ENCODE measurements at places on chromosomes 1 and 21. TPM values are rescaled to one million over a fixed set of nuclear protein-coding genes. Genes with fewer than 3 reads are reported as not detected.

DNA sequence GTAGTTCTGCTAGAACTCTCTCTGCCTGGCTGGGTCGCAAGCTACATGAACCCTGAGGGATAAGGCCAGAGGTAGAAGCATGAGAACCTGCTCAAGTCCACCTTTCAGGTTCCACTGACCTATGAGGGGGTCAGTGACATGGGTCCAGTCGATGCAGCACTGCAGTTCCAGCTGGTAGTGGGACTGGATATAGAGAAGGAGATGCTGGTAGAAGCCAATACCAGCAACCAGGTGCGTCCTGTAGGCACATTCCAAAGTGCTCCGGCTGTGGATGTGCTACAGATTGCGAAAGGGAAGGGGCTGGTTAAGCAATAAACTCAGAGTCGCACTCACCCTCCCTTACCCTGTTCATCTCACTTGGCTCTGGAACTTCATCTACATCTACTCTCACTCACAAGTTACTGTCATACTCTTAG lies 5.7 kb downstream of the SMG5 start:
- H3K27ac ChIP-seq, result no peak overlapping the region
- no peak overlapping the region for H3K4me3 ChIP-seq
- peaks cover 73% of the 10 kb centered on the region for H3K36me3 ChIP-seq
- no peaks in the 10 kb centered on the region for H3K27me3 ChIP-seq

GRCh38 chr1:61397935-61398334 lies 315.6 kb downstream of the NFIA start:
- no peak for DNase-seq
- no peaks in the 10 kb centered on the region for H3K27me3 ChIP-seq
- H3K4me1 ChIP-seq, result no peaks in the 10 kb centered on the region
- no peak overlapping the region for H3K4me3 ChIP-seq
- H3K36me3 ChIP-seq, result no peaks in the 10 kb centered on the region
- peak overlapping the region; percentile 9 for H3K27ac ChIP-seq

- H3K4me1 ChIP-seq, result no peaks in the 10 kb centered on the region
- no peak overlapping the region for H3K4me3 ChIP-seq
- H3K36me3 ChIP-seq, result no peaks in the 10 kb centered on the region
- DNase-seq, result no peak
These were observed 255.3 kb downstream of the FOXD2 start for GRCh38 chr1:47693115-47693514.

GRCh38 chr1:76679534-76680152 lies 187.6 kb upstream of the ST6GALNAC5 start:
- no peaks in the 10 kb centered on the region for H3K36me3 ChIP-seq
- H3K27me3 ChIP-seq, result no peaks in the 10 kb centered on the region
- no peak overlapping the region for H3K4me3 ChIP-seq

GRCh38 chr1:30758785-30759380 lies 1.3 kb upstream of the LAPTM5 start:
- H3K36me3 ChIP-seq, result no peaks in the 10 kb centered on the region
- H3K4me1 ChIP-seq, result peaks cover 28% of the 10 kb centered on the region
- no peak overlapping the region for H3K4me3 ChIP-seq

GRCh38 chr1:15559189-15559810 lies 25.6 kb downstream of the AGMAT start:
- H3K4me1 ChIP-seq, result no peaks in the 10 kb centered on the region
- no peak overlapping the region for H3K27ac ChIP-seq
- no peaks in the 10 kb centered on the region for H3K27me3 ChIP-seq
- no peak overlapping the region for H3K4me3 ChIP-seq
- H3K36me3 ChIP-seq, result peaks cover 55% of the 10 kb centered on the region

- DNase-seq, result no peak
- H3K4me3 ChIP-seq, result no peak overlapping the region
- H3K4me1 ChIP-seq, result no peaks in the 10 kb centered on the region
These were observed 111.6 kb downstream of the MATN1 start for GRCh38 chr1:30611741-30612309.

DNA sequence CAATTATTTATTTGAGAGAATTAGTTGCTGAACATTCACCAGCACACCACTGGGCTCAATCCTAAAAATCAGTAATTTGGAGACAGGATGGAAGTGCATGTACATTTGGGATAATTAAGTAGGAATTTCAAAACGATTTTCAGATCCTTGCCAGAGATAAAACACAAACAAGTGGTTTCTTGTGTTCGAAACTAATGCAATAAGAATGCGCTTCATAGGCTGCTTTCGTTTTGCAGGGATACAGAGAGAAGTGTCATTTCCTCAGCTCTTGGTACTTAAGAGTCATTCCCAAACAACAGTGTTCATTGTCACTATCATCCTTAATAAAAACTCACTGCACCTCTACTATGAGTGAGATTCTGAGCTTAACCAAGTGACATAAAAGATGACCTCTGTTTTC lies 20.6 kb upstream of the USP24 start:
- H3K27me3 ChIP-seq, result no peaks in the 10 kb centered on the region
- H3K4me1 ChIP-seq, result no peaks in the 10 kb centered on the region
- H3K4me3 ChIP-seq, result no peak overlapping the region
- no peak for DNase-seq

GRCh38 chr1:81700728-81701470 lies 99.8 kb upstream of the ADGRL2 start:
- no peak overlapping the region for H3K4me3 ChIP-seq
- H3K36me3 ChIP-seq, result no peaks in the 10 kb centered on the region
- no peak overlapping the region for H3K27ac ChIP-seq
- no peak for DNase-seq
- H3K4me1 ChIP-seq, result no peaks in the 10 kb centered on the region
- H3K27me3 ChIP-seq, result no peaks in the 10 kb centered on the region

- no peak overlapping the region for H3K27ac ChIP-seq
- no peaks in the 10 kb centered on the region for H3K4me1 ChIP-seq
- H3K27me3 ChIP-seq, result no peaks in the 10 kb centered on the region
- no peak for DNase-seq
- no peaks in the 10 kb centered on the region for H3K36me3 ChIP-seq
These were observed 15.1 kb upstream of the AIM2 start for GRCh38 chr1:159091607-159092031.

GRCh38 chr1:180643693-180644092 lies 11.9 kb downstream of the XPR1 start:
- no peaks in the 10 kb centered on the region for H3K4me1 ChIP-seq
- H3K36me3 ChIP-seq, result no peaks in the 10 kb centered on the region
- H3K4me3 ChIP-seq, result no peak overlapping the region
- H3K27ac ChIP-seq, result no peak overlapping the region

DNA sequence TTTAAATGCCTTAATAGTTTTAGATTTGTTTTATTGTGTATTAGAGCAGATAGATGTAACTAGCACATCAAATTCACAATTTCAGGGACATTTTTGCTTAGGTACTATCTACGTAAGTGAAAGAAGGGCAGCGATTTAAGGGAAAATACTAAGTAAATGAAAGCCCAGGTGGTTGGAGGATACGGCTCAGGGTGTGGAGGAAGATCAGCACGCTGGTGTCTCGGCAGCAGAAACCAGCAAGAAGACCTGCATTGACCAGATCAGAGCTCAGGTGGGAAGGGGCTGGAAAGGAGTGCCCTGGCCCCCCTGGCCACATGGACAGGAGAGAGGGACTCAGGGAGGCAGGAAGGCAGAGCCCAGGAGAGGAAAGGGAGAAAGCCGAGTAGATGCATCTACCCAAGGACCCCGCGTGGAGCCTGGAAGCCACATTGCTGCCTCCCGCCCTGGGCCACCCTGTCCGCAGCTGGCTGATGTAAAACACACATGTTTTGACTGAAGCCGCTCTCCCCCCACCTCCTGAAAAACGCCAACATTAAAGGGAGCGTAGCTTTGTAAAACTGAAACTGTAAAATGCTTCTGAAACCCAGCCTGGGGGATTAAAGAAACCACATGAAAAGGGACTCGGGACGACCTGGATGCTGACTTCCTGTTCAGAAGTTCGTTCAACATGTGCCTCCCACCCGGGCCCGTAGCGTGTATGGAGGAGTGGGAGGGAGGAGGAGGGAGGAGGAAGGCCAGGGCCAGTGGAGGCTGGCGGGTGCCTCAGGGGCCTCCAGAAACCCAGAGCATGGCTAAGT lies 72.6 kb upstream of the TARDBP start:
- peaks cover 43% of the 10 kb centered on the region for H3K4me1 ChIP-seq
- H3K36me3 ChIP-seq, result no peaks in the 10 kb centered on the region
- H3K4me3 ChIP-seq, result no peak overlapping the region
- H3K27me3 ChIP-seq, result peaks cover 29% of the 10 kb centered on the region

DNA sequence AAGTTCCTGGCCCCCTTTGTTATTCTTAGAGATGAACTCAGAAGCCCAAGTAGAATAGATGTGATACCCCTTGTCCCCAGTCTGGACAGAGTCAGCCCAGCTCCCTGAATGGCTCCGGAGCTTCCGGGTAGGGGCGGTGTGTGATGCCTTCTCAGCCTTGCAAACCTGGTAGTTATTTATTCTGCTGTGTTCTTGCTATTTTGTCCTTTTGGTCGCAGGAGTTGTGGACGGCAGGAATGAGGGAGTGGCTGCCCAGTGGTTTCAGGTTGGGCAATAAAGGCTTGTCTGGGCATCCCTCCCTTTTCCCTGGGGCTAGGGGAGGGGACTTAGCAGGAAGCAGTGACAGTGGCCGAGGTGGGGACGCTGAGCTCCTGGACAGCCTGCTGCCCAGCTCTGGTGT lies 2.8 kb downstream of the PTPRU start:
- H3K4me1 ChIP-seq, result peaks cover 31% of the 10 kb centered on the region
- no peaks in the 10 kb centered on the region for H3K36me3 ChIP-seq
- no peaks in the 10 kb centered on the region for H3K27me3 ChIP-seq
- H3K4me3 ChIP-seq, result no peak overlapping the region
- peak; percentile 70 for DNase-seq

- no peak for DNase-seq
- H3K27me3 ChIP-seq, result no peaks in the 10 kb centered on the region
- H3K4me3 ChIP-seq, result no peak overlapping the region
- H3K27ac ChIP-seq, result peak overlapping the region; percentile 90
- H3K36me3 ChIP-seq, result no peaks in the 10 kb centered on the region
These were observed 1.7 kb upstream of the C1orf116 start for GRCh38 chr1:207034208-207034607.

- no peaks in the 10 kb centered on the region for H3K27me3 ChIP-seq
- peak overlapping the region; percentile 37 for H3K27ac ChIP-seq
- H3K4me3 ChIP-seq, result peak overlapping the region; percentile 57
These were observed 367.1 kb upstream of the ESRRG start for GRCh38 chr1:217090060-217090911.

Gene ADCY10
- not detected for total RNA-seq

Gene UMODL1
- not detected for total RNA-seq

Gene FYB2
- total RNA-seq, result 0.45 TPM

Gene SMYD3
- total RNA-seq, result 32.3 TPM

Gene IPP
- total RNA-seq, result 5.2 TPM

Gene TEX38
- total RNA-seq, result not detected

Gene PLEKHM2
- 27.9 TPM for total RNA-seq

Gene PCP4
- total RNA-seq, result 29.9 TPM

Gene GUCA2B
- not detected for total RNA-seq
